CD4-positive, alpha-beta T cell (primary cell): ENCODE measurements at places on chromosomes 13 and 19.

DNA sequence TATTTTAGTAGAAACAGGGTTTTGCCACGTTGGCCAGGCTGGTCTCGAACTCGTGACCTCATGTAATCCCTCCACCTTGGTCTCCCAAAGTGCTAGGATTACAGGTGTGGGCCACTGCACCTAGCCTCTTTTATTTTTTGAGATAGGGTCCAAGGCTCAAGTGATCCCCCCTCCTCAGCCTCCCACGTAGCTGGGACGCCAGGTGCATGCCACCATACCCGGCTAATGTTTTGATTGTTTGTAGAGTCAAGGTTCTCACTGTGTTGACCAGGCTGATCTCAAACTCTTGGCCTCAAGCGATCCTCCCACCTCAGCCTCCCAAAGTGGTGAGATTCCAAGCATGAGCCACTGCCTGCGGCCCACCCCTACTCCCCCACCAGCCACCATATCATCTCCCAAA is 6.3 kb downstream of the SLC7A9 start:
- DNase-seq: no peak

DNA sequence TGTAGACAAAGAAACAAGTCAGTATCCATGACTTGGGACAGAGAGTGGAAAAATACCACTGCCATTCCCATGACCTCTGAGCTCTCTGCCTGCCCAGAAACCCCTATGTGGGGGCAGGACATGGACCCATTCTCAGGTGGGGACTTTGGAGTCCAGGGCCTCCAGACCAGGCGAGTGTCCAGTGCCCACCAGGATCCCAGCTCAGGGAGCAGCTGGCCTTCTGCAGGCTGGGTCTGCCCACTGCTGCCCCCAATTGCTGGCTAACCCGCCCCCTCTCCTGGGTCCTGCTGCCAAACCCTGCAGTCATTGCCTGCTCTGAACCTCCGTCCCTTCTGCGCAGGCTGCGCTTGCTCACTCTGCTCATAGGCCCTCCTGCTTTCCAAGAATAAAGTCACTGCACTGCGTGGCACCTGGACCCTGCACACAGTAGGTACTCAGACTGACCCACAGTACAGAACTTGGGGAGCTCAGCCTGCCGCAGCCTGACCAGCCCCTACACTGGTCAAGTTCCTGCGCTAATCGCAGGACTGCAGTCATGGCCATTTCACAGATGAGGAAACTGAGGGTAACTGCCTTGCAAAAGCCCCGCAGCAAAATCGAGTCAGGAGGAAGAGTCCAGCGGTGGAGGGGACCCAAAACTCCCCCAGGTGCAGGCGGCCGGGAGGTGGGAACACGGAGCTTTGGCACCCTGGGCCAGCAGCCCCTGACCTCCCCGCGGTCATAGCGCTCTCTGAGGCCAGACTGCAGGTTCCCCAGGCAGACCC is 774 bp downstream of the SLC7A10 start:
- DNase-seq: no peak

DNA sequence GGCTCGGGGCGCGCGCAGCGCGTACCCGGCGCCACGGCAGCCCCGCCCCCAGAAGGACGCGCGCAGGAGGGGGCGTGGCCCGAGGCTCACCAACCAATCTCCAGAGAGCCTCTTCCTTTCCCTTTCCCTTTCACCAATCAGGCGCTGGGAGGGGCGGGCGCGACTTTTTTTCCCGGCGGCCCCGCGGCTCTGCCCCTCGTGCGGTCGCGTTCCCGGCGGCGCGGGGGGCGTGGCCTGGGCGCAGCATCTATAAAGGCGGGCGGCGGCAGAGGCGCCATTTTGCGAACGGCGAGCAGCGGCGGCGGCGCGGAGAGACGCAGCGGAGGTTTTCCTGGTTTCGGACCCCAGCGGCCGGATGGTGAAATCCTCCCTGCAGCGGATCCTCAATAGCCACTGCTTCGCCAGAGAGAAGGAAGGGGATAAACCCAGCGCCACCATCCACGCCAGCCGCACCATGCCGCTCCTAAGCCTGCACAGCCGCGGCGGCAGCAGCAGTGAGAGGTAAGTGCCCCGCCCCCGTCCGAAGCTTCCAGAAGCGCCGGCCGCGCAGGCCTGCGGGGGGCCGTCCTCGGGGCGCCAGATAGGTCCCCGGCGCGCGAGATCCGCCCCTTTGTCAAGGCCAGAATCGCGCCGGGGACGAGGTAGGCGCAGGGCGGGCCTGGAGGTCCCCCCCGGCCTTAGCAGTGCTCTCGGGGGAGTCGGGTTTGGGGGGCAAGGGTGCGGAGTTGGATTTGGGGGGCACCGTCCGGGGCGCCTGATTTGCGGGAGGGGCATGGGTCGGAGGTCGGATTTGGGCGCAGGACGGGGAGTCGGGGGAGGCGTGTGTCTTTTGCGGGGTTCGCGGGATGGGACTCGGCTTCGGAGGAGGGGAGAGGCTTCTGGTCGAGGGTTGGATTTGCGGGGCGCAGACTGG is 12.5 kb downstream of the PEAK3 start:
- peak; percentile 99 for DNase-seq

GRCh38 chr13:113327391-113327765 is 30.3 kb downstream of the LAMP1 start:
- DNase-seq: no peak

DNA sequence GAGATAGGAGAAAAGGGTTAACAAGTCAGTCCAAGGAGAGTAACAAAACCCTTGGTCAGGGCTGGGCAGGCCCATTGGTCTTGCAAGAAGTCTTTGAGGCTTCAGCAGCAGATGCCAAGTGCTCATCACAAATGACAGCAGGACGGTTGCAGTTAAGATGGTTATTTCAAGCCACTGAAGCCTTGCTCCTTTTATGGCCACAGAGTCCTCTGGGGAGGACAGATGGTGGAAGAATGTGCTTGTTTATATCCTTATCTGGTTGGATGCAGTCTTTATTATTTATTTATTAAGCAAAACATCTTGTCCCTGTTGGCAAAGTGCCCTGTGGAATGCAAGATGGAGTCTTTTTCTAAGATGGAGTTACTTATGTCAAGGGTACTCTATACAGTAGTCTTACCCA is 19.2 kb upstream of the ZNF331 start:
- DNase-seq: no peak

GRCh38 chr13:57128909-57129308 is 11.8 kb upstream of the PRR20A start:
- DNase-seq: no peak

DNA sequence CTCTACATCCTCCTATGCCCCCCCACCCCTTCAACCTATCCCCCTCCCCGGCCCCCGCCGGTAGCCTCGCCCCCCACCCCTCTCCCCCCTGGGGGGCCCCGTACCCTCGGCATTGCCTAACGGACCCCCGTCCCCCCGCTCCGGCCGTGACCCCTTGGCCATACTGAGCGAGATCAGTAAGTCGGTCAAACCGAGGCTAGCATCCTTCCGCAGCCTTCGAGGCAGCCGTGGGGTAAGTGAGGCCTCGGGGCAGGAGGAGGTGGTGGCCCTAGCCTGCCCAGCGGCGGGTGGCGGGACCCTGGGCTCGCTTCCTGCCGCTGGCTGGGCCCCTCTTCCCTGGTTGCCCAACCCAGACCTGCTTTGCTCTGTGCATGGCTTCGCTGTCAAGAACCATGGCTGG is 6.5 kb downstream of the TRIP10 start:
- no peak for DNase-seq

DNA sequence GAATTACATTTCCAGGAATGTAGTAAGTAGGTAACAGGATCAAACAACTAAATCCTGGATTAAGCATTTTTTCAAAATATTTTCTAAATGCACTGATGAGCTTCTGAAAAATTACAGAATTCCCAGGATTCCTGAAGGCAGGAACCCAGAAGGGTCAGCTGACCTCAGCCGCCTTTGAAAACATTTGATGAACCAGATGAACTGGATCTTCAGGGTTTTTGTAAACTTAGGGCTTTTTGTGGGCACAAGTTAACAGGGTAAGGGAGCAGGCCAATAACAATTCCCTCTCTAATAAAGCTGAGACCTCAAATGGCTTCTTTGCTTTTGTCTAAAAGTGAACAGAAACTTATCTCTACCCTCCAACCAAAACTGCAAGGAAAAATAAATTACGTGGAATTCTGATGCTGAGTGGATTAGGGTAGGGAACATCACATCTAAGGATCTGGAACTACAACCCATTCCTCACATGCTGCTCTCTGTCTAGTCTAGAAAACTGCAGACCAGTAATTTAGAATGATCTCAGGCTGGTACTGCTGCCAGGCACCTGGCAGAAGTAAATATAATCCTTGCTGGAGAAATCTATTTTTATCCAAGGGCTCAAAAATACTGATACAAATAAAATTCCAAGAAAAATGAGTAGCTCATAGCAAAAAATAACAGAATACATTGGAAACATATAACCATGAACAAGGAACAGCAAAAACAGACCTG is 48.2 kb upstream of the N4BP2L1 start:
- no peak for DNase-seq

DNA sequence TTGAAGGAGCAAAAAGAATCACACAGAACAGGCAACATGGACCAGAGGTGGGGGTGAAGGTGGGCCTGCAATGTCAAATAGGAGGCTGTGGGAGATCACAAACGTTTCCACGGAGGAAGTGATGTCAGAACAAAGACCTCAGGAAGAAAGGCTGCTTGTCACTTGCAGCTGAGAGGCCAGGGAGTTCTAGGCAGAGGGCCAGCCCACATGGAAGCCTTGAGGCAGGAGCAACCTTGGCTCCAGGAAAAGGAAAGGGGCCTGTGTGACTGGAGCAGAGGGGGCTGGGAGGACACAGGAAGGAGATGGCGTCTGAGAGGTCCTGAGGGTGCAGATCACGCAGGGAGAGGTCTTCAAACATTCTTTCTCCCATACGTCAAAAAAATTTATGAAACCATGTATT is 16.3 kb downstream of the ZNF160 start:
- DNase-seq: no peak

DNA sequence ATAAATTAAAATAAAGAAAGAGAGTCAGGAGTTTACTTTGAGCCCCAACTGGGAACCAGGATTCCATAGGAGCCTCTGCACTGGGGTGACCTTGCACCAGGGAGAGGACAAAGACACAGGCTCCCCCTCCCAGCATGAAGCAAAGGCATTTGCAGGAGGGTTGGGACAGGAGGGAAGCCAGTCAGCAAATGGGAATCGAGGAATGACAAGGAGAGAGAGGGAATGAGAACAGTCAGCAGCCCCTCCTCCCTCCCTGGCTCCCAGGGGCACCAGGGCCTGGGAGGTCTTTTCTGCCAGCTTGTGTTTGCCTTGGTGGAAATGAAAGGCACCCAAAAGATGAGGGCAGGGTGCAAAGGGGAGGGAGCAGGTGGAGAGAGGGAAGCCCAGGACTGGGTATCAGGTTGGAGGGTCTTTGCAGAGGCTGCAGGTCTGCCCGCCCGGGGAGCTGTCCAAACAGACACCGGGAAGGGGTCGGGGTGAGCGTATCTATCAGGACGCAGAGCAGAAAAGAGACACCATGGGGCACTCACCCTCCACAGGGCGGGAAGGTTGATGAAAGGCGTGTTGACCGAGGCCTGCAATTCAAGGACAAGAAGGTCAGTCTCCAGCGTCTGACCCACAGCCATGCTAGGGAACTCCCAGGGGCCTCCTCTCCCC is 3.8 kb downstream of the SBSN start:
- DNase-seq: no peak

- no peak for DNase-seq
Observed at GRCh38 chr13:76600081-76600480, 286.1 kb downstream of the KCTD12 start.

GRCh38 chr19:33580645-33581037 is 41.1 kb upstream of the CHST8 start:
- DNase-seq: no peak
